Hematopoietic multipotent progenitor cell treated with erythropoietin and hydrocortisone succinate and interleukin-3 and kit ligand, for 8 days (in vitro differentiated cells): ENCODE measurements at places on chromosomes 7 and 10.
A peak's percentile ranks its signal among the peaks of the same experiment; 100 is the strongest.

GRCh38 chr10:92688927-92689662, 660 bp upstream of the HHEX start:
- DNase-seq: peak; percentile 66

DNA sequence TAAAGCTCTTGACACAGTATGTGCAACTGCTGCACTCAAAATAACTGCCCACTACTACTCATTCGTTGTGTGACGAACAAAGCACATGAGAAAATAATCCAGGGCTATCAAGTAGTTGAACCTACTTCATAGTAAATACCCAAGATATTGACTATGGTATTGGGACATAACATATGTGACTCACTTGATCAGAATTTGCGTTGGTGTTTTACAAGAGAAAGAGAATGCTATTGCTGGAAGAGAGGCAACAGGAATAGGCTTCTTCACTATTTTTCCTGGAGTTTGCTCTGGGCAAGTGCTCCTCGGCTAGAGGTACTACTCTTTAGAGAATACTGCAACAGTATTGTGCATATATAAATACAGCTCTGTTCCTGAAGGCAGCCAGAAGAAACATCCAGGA, 2.5 kb downstream of the DGKB start:
- no peak for DNase-seq

DNA sequence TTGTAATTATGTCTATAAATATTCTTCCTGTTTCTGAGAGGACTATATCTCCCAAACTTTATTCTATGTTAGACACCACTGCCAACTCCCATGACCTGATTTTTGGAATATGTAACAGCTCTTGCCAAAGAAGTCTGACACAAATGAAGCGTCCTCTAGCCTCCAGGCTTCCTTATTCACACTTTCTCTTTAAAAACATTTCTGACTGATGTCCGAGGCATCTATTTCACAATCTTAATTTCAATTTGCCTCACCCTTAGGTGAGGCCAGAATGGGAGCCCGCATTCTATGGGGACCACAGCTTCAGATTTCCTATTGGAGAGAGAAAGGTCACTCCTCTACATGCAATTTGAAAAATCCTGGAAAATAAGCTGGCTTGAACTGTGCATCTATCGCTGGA, 873.2 kb downstream of the GATA3 start:
- DNase-seq: no peak

GRCh38 chr7:117777335-117778142, 95.7 kb downstream of the CTTNBP2 start:
- no peak for DNase-seq

- DNase-seq: no peak
Measured at GRCh38 chr7:129800901-129801300, 151.9 kb downstream of the UBE2H start.

DNA sequence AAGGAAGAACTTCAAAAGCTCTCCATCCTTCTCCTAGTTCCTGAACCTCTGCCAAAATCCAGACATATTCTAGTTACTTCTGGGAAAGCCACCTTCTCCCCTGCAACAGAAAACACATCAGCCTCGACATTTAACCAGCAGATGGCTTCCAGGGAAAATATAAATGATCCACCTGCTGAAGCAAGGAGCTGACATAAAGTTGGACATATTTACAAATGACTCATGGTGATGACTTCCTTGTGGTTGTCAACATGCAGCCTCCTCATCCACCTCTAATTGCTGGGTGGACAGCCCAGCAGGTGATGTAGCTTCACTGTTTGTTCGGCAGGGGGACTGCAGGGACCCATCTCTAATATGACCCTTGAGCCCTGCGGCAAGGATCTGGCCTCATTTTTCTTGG, 266.0 kb downstream of the C7orf25 start:
- no peak for DNase-seq

DNA sequence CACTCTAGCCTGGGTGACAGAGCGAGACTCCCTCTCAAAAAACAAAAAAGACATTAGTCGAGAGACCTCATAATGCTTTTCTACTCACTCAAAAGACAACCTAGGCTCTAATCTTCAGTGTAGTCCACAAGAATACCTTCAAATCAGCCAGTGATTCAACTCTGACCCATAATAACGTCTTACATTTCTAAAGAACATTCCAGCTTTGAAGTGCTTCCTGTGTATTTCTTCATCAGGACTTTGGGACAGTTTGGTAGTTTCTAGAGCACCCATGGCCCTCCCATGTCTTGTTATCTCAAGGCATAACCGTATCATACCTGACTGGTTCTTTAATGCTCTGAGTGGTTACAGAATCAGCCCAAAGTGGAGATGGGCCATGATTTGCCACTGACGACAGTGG, 221.3 kb downstream of the SKIDA1 start:
- no peak for DNase-seq

DNA sequence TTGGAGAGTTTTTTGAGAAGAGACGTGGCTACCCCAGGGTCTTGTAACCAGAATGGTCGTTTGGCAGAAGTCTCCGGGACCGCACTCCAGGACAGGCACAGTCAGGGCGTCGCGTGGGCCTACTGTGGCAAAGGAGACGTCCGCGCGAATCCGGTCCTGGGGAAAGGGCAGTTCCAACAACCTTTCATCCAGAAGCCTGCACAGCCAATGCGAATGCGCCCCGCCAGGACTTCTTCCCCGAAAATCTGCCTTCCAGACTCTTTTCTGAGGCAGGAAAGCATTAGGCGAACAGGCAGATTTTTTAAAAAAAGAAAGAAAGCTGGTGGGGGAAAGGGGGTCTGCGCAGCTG, 2.0 kb downstream of the HPSE2 start:
- DNase-seq: no peak

- DNase-seq: no peak
Measured at GRCh38 chr7:22564511-22565045, 64.6 kb upstream of the STEAP1B start.

DNA sequence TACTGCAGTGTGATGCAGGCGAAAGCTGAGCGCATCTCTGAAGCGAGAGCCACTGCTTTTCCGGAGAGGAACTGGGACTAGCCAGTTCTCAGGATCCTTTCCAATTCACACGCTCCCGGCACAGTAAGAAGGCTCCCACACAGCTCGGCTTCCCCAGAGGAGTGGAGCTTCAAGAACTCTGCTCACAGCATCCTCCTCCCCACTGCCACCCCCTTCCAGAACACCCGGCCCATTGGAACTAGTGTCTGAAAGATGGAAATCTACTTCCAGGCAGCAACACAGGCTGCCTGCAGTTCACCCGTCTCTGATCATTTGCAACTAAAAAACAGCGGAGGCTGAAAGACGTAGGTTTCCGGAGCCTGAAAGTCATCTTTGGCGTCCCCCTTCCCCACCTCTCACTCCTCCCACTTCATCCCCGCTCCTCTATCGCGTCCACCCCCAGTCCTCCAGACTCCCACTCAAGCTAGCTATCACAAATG, at the start of gene DGKB:
Gene DGKB, minus strand, starts transcription at position 163 of the 479 bp plus-strand sequence.
- DNase-seq: no peak

DNA sequence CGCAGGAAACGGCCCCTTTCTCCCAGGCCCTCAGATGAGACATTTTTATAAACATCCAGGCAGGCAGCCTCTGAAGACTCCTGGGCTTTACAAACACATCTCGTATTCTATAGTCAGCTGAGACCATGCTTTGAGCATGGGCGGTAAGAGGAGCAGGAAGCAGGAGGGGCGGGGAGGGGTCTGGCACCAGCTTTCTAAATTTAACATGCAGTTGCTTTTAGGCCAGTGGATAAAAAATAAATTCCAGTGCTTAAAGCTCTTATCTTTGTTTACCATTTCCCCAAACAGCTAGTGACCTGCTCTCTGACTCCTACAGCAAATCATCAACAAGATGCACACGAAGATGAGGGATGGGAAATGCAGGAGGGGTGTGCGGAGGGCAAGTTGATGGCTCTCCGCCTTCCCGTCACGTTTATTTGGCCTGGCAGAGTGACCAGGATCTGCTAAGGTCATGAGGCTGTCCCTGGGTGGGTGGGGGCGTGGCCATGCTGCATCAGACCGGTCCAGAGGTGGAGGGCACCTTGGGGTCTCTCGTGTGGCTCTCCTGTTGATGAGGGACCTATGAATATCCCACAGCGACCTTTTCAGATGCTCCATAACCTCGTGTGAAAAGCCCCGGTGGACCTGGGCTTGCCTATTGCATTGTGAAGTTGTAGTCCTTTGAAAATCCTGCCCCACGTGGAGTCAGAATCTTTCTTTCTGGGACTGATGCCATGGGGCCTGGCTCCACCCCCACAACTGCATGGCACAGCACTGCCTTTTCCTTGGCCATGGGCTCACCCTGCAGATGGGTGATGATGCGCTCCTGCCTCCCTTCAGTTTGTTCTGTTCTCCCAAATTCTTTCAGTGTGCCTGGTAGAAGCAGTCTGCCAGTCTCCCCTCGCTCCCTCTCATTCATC, 67.5 kb downstream of the PARP12 start:
- no peak for DNase-seq

DNA sequence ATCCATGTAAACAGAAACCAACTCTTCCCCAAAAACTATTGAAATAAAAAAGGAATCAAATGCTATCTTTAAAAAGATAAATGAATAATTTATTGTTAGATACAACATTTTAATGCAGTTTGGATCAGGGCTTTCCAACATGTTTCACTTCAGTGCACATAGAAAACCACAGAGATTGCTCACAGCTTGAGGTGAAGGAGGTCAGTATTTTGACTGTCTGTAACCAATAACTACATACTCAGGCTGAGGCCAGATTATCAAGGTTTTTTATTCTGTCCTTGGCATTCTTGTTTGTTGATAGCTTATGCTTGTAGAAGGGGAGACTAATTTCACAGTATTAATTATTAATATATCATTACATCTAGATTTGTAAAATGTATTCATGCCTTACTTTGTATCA, 195.5 kb downstream of the PRKG1 start:
- no peak for DNase-seq

DNA sequence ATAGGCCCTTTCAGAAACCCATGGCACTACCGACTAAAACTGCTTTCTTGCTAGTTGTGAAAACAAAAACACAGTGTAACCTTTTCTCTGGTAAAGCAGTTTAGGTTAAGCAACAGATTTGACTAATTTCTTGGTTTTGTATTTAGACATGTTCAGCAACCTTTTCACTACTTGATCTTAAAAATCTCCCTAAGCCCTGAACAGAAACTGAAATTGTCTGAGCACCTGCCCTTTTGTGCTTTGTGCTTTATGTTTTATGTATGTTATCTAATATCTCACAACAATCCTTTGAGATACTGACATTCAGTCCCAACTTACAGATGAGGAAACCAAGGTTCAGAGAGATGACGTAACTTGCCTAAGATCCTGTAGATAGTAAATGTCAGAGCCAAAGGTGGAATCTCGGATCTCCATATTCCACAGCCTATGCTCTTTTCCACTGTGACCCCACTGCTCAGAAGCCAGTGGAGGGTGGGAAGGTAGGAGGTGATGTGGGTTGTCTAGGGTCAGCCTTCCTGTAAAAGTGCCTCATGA, 146.6 kb downstream of the LCOR start:
- no peak for DNase-seq

- DNase-seq: no peak
Measured at GRCh38 chr10:693506-693905, 4.0 kb upstream of the DIP2C start.

DNA sequence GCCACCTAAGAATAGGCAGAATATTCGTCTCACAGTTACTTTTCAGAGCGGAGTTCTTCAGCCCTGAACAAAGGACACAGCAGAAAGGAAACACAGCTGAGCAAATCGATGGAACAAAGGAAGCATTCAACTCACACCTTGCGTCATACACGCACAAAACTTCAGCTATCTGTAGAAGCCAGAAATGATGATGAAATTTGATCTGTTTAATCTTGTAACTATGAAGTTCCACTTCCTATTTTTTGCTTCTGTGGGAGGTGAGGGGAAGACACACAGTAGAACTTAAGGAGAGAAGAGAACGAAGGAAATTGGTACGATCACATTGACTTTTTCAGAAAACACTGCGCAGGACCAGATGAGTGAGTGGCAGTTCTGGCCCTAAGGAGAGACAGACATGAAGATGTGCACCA, 26.2 kb downstream of the FAM171A1 start:
- peak; percentile 66 for DNase-seq

GRCh38 chr7:37342688-37343471, 105.8 kb downstream of the ELMO1 start:
- DNase-seq: peak; percentile 85

DNA sequence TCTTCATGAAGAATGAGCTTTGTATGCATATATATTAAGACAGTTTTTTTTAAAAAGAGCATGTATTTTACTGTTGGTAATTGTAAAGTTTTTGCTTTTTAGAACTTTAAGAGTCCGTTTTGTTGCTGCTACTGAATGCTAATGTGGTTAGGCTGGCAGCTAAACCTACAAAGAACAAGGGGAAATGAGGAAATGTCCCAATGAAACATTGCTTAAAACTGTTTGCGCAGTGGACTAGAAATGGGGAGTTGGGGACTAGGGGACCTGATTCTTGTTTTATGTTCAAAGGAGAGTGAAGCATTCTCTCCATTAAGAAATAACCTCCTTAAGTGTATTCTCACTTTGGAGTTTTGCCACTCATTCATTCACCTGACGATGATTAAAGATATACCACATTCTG, 5.7 kb downstream of the NRF1 start:
- no peak for DNase-seq

GRCh38 chr10:85413570-85413969, 953.0 kb downstream of the GRID1 start:
- no peak for DNase-seq

DNA sequence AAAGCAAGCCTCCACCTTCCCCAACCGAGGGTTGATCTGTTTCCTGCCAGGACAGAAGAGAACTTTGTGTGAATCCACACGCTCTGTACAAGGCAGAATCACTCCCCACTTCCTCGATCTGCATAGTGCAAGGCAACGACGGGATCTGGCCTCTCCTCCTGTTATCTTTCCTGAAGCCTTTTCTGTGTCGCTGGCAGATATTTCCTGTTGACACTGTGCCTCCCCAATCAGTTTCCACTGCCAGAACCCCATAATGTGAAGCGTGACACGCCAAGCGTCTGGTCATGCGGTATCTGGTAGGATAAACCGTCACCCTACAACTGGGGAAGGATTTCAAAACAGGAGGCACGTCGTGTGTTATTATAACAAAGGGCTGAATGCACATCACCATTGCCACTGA, 57.2 kb downstream of the FAM171A1 start:
- DNase-seq: peak; percentile 98

- DNase-seq: no peak
Measured at GRCh38 chr10:121579656-121580055, 18.6 kb downstream of the FGFR2 start.

GRCh38 chr10:89632824-89633223, 12.2 kb downstream of the PANK1 start:
- no peak for DNase-seq

DNA sequence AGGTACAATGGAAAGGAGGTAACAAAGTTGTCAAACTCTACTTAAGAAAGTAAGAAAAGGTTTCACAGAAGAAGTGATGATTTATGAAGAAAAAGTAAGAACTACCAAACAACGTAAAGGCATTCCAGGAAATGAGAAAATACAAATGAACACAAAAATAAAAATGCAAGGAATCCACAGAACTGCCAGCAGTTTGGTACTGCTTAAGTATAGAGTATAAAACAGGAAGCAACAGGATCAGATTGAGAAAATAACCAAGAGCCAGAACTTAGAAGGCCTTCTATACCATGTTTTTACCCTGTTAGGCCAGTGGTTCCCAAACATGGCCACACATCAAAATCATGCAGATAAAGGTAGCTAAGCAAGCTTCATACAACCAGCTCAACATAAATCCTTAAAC, 9.2 kb downstream of the NDUFA5 start:
- no peak for DNase-seq
